ENCODE measurements at places on chromosomes 3 and 15.

GRCh38 chr3:139897759-139898158 lies 37.2 kb upstream of the CLSTN2 start:
- DNase-seq = no peak

GRCh38 chr3:112114576-112115160 lies 18.4 kb downstream of the GCSAM start:
- DNase-seq = no peak

DNA sequence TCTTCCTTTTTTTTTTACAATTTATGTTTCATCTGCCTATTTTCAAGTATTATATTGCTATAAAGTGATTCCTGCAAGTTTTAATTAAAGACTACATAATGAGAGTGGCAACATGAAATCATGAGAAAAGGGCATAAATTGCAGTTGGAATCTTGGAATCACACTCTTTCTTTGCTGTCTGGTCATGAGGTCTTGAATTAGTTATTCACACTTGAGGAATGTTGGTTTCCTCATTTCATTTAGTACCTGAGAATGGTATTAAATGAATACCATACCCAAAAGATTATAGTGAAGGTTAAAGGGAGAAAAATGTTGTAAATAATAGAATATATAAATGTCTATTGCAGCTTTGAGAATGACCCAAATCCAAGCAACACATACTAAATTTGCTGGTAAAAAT lies 25.8 kb upstream of the CNTN3 start:
- no peak for DNase-seq

DNA sequence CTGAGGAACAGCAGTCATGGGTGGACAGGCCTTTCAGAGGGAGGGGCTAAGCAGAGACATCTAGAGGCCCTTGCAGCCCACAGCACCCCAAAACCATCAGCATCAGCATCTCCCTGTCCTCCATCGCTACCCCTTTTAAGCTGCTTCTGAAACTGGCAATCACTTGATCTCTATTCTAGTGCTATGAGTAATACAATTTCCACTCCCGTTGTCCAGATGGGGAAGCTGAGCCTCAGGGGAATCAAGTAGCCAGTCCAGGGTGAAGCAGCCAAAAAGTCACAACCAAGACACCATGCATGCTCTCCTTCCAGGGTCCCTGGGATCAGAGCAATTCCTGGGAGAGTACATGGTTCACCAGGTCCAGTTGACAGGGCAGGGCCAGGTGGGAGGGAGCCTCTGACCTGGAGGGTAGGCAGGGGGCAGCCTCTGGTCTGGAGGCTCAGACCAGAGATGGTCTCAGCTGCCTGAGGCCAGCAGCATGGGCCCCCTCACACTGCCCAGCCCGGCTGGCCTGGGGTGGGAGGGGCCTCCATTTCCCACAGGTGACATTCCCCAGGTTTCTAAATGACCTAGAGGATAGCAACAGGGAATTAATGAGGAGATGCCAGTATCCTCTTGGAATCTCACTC lies 30.0 kb downstream of the KLHL25 start:
- no peak for DNase-seq

- no peak for DNase-seq
These were observed 13.0 kb upstream of the SLC28A1 start for GRCh38 chr15:84871428-84871985.

DNA sequence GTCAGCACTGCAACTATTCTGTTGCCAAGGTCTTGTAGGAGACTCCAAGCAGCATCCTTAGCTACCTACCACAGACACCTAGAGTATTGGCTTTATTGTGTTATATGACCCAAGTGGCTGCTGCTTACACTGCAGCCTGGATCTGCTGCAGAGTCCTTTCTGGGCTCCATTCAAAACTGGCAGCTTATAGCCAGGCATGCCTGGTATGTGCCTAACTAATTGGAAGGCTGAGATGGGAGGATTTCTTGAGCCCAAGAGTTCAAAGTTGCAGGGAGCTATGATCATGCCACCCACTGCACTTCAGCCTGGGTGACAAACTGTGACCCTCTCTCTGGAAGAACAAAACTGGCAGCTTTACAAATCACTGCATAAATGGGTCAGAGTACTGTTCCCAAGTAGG lies 8.6 kb downstream of the NDUFB4 start:
- DNase-seq = no peak
